ENCODE measurements at places on chromosomes 12 and 14.
A peak's percentile ranks its signal among the peaks of the same experiment; 100 is the strongest.

DNA sequence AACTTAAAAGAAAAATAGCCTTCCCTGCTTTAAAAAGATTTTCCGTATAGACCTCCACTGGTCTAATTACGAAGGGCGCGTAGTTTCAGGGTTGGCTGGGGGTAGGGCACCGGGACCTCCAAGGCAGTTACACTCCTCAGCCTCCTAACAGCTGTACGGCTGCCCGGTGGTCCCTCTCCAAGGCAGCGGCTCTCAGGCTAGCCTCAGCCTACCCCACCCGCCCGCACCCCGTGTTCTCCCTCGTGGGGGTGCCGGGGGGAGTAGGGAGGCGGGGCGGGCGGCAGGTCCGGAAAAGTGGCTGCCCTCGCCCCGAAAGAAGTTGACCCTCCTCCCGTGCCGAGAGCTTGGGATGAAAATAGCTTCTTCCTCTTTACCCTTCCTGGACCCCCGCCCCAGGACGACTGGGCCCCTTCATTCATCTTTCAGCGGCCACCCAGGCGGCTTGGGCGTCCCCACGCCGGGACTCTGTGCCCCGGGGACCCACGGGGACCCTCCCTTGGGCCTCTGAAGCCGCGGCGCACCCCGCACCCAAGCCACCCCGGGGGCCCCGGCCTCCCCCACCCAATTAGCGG lies 991 bp upstream of the RCOR1 start:
- DNase-seq: peak; percentile 75

DNA sequence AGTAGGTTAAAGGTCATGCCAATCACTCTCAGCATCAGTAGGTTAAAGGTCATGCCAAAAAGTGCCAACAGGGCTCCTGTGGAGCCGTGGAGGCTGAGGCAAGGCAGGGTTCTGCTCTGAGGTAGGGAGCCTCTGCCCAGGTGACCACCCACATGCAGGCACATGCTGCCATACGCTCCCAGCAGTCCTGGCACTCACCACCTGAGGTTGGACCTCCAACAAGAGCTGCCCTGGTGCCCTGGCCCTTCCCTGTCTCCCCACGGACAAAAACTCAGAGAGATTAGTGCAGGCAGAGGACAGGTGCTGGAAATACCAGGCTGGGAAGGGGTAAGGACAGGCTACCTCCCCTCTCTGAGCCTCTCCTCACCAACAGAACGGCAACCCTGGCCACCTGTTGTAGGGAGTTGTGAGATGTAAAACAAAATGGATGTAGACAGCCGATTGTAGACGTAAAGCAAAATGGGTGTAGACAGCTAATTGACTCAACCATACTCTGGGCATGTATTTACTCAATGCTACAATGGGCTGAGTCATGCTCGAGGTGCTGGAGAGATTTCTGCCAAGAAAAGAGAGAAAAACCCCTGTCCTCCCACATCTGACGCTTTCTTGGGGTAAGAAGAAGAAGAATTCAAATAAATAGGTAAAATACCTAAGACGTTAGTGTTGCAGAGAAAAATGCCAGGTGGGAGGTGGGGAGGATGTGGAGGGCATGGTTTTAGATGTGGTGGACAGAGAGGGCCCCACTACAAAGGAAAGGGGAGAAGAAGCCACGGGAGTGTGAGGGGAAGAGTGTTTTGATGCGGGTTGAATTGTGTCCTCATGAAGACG lies 32.4 kb downstream of the LTBP2 start:
- DNase-seq: no peak

DNA sequence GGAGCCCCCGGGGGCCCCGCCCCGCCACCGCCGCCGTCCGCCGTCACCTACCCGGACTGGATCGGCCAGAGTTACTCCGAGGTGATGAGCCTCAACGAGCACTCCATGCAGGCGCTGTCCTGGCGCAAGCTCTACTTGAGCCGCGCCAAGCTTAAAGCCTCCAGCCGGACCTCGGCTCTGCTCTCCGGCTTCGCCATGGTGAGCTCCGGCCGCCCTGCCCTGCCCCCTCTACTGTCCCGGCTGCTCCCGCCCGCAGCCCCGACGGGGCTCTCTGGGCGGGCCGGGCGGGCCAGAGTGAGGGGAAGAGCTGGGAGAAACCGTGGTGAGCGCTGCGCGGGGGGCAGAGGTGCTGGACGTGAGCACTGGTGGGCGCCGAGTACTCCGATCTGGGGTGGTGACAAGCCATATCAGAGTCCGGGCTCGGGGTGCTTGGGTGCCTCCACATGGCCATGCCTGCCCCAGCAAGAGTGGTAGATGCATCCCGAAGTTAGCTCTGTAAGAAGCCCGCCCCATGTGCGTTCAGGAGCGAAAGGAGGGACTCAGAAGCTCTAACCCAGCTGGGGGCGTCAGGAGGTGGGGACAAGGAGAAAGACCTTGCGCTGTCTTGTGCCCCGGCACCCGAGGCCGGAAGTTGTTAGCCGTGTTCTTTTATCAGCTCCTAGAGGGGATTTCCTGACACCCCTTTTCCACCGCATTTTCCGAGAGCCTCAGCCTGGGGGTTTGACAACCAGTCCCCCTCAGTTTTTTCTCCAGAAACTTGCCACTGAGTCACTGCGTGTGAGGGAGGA lies 717 bp downstream of the ORAI1 start:
- DNase-seq: peak; percentile 95

DNA sequence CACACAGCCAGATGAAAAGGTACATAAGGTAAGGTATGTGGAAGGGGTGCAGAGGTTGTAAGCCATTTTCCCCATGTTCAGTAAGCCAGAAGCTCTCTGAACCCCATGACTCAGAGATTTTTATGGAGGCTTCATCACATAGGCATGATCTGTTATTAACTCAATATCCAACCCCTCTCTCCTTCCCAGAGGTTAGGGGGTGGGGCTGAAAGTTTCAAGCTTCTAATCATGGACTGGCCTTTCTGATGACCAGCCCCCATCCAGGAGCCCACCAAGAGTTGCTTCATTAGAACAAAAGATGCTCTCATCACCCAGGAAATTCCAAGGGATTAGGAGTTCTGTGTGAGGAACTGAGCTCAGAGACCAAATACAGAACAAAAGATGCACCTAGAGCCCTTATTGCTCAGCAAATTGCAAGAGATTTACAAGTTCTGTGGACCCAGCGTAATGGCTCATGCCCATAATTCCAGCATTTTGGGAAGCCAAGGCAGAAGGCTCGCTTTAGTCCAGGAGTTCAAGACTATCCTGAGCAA lies 103.2 kb upstream of the DAAM1 start:
- DNase-seq: no peak

DNA sequence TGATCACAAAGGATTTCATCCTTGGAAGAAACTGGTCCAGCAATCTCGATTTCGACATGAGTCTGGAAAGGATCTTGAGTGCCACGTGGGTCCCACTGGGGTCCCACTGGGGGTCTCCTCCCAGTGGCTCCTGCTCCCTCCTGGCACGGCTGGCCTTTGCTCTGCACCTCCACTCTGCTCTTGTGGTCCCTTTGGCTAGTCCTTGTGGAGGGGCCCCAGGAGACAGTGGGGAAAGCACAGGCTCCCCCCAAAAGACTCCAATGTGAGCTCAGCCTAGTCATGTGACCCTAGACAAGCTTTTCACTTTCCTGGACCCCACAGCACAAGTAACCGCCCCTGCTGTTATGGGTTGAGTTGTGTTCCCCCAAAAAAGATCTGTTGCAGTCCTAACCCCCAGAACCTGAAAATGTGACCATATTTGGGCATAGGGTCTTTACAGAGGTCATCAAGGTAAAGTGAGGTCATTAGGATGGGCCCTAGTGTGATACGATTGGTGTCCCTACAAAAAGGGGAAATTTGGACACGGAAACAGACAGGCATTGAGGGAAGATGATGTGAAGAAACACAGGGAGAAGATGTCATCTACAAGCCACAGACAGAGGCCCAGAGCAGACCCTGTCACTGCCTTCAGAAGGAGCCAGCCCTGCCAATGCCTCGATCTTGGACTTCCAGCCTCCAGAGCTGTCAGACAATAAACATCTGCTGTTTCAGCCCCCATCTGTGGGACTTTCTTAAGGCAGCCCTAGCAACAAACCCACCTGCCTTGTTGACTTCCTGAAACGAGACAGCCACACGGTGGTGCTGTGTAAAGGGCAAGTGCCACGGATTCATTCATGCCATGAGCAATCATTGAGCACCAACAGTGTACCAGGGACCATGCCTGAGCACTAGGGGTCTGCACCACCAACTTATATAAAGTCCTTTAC lies 23.8 kb upstream of the PPP2R5C start:
- DNase-seq: peak; percentile 75

GRCh38 chr12:6074979-6075585 lies 49.4 kb downstream of the VWF start:
- DNase-seq: peak; percentile 69

DNA sequence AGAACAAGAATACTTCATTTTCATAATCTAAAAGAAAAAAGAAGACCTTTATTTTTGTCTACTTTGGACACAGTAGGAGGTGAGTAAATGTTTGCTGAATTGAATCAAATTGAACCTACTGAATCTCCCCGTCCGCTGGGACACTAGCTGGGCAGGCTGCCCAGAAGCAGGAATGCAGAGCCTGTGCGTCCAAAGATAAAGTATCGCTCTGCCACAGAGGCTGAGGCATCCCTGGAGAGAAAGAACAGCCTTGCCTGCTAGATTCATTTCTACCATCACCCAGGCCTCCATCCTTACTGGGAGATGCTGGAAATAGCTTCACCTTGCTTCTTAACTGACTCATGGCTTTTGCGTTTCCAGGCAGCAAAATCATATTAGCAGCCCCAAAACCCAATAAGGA lies 64.1 kb upstream of the TSPAN11 start:
- no peak for DNase-seq

DNA sequence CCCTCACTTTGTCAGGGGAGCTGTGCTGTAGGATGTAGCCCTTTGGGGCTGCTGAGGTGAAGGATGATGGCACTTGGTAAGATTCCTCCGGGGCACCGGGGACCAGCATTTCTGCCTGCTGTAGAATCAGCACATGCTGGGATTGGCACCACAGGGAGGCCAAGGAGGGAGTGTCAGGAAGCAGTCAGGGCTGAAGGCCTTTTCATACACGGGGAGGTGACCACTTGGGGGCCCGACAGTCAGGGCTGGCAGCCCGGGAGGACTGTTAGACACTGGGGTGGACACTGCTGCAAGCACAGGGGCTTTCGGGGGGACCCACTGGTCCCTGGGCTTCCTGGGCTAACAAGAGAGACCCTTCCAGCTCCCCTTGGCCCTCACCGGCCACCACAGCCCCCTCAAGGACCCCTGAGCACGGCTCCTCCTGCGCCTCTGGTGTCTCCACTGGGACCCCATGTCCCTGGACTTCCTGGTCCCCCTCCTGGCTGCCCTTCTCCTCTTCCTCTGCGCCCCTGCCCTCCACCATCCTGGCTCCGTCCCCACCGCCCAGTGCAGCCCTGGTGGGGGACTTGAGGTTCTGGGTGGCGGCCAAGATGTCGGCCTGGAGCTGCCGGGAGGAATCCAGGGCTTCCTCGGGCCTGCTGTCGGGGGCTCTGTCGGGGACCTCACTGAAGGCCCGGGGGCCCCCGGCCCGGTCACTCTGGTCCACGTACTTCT lies 6.5 kb downstream of the TMEM119 start:
- no peak for DNase-seq

DNA sequence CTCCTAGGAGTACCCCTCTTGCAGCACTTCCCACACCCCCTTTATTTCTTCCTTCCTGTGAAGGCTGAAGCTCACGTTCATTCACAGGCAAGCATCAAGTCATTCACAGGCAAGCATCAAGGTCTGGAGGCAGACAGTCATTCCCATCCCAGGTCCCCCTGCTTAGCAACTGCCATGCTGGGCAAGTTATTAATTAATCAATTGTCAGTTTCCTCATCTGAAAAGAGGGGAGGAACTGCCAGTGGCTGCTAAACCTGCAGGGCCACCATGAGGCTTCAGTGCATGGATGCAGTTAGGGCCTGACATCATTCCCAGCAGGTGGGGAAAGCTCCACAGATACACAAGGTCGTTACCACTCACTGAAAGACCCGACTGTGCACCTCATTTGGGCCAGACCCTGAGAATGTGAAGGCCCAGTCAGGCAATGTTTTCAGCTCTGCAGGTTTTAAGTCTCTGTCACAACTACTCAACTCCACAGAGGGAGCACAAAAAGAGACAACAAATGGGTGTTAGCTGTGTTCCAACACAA lies 85.0 kb upstream of the GPR68 start:
- no peak for DNase-seq

GRCh38 chr14:30299915-30300314 lies 259.0 kb upstream of the G2E3 start:
- no peak for DNase-seq

DNA sequence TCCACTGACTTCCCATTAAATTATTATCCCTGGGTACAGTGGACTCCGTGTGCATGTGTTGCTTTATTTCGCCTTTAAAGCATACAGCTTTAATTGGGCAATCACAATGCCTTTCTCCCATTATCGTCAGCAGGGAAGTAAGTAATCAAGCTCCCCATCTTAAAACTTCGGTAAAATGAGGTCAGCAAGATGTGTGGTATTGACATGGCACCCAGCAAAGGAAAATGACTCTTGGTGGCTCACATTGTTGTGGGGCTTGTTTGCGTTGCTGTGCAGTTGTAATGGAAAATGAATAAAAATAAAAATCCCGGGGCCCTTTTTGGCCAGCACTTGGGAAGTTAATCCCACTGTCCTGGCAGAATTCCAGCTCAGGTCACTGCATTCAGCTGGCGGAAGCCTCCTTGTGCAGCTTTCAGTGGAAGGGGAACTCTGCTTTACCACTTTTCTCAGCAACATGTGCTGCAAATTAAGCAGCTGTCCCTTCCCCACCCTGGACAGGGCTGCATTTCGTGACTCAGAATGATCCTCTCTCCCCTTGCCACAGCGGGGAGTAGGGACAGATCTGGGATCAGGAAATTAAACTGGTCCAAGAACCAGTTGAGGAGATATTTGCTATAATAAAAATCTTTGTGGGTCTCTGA lies 13.9 kb upstream of the ATP2A2 start:
- no peak for DNase-seq

GRCh38 chr12:60539592-60539991 lies 943.8 kb downstream of the SLC16A7 start:
- no peak for DNase-seq

DNA sequence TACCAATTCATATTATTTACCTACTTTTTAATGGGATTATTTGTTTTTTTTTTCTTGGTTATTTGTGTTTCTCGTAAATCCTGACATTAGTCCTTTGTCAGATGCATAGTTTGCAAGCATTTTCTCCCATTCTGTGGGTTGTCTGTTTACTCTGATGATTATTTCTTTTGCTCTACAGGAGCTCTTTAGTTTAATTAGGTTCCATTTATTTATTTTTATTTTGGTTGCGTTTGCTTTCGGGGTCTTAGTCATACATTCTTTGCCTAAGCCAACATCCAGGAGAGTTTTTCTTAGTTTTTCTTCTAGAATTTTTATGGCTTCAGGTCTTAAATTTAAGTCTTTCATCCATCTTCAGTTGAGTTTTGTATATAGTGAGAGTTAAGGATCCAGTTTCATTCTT lies 289.9 kb downstream of the AKAP6 start:
- no peak for DNase-seq

DNA sequence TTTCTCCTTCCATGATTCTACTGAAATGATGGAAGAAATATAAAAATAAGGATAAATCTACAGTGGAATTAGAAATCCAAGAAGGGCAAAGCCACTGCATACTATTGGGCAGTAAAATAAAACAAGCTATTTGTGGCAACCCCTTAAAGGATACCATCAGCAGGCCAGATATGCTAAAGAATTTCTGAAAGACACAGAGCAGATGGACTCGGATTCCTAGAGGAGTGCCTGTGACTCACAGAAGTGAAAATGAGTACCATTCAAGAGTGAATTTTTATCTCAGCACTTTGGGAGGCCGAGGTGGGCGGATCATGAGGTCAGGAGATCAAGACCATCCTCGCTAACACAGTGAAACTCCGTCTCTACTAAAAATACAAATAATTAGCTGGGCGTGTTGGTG lies 318.1 kb downstream of the LRIG3 start:
- DNase-seq: no peak
